Nephron progenitor cell (in vitro differentiated cells): ENCODE measurements at places on chromosomes 4 and X.
A peak's percentile ranks its signal among the peaks of the same experiment; 100 is the strongest.

DNA sequence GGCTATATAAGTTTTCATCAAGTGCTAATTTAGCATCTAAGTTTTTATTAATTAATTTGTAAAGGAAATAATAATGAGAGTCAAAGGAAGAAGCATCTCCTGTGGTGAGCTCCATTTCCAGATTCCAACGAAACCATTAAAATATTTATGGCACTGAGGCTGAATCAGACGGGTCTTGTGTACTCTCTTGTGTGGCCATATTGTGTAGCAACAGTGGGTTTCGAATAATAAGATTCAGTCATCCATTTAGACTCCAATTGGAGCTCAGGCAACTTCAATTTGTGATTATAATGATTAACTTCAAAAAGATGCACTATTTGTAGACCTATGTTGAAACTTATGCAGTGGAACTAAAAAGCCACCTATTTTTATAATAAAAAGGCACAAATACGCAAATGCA, 82.4 kb downstream of the SNCA start:
- no peak overlapping the region for H3K27ac ChIP-seq
- DNase-seq: no peak
- H3K36me3 ChIP-seq: no peaks in the 10 kb centered on the region
- H3K4me1 ChIP-seq: peaks cover 61% of the 10 kb centered on the region
- H3K4me3 ChIP-seq: no peak overlapping the region

- peaks cover 32% of the 10 kb centered on the region for H3K4me1 ChIP-seq
- peaks cover 32% of the 10 kb centered on the region for H3K36me3 ChIP-seq
- H3K27me3 ChIP-seq: peaks cover 5% of the 10 kb centered on the region
- DNase-seq: no peak
- no peak overlapping the region for H3K4me3 ChIP-seq
Observed at GRCh38 chr4:182245541-182246215, 2.5 kb downstream of the TENM3 start.

DNA sequence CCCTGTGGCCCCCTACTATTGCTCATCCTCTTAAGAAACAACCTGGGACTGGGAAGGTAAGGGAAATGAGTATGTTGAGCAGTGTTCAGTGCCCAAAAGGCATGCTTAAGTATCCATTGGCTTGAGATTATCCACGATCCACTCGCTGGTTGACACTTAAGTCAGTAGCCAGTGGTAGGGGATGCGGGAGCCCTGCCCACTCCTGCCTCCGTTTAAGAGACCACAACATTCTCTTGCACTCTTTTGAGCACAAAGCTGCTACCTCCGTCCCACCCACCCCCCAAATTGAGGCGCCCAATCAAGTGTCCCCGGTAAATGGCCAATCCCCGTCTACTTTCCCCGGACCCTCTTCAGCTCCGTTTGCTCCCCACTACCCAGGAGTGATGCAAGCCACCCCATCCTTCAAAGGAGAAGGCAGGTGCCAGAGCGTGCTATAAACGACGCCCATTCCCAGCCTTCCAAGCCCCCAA, 25.0 kb downstream of the UTP14A start:
- peaks cover 19% of the 10 kb centered on the region for H3K4me1 ChIP-seq
- DNase-seq: no peak
- H3K27me3 ChIP-seq: peaks cover 32% of the 10 kb centered on the region
- peak overlapping the region; percentile 87 for H3K27ac ChIP-seq
- H3K36me3 ChIP-seq: peaks cover 13% of the 10 kb centered on the region

GRCh38 chr4:123017636-123018395, 95.4 kb upstream of the NUDT6 start:
- H3K27ac ChIP-seq: no peak overlapping the region
- H3K27me3 ChIP-seq: no peaks in the 10 kb centered on the region
- H3K4me1 ChIP-seq: no peaks in the 10 kb centered on the region
- peaks cover 62% of the 10 kb centered on the region for H3K36me3 ChIP-seq
- no peak for DNase-seq
- no peak overlapping the region for H3K4me3 ChIP-seq

DNA sequence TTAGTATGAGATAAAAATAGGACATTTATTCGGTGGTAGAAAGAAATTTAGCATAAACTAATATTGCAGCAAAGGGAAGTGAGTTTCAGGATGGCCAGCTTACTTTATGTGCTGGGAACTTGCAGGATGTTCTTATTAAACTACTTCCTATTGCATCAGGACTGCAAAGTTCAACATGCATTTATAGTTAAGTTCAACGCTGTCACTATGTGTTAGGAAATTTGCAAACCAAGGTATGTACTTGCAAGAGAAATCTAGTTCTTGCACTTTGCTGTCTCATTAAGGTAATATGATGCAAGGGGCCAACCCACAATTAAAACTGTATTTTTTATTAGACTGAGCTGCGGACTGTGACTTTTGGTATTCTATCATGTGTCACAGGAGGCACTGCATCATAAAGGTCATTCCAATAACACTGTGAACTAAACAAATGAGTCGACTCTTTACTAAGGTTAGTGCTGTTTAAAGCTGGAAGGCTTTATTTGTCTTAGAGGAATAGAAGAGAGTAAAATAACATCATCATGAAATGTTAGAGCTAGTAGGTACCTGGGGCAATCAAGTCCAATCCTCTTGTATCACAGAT, 1525.7 kb upstream of the TENM3 start:
- no peak for DNase-seq
- H3K36me3 ChIP-seq: no peaks in the 10 kb centered on the region
- H3K4me1 ChIP-seq: no peaks in the 10 kb centered on the region
- H3K4me3 ChIP-seq: no peak overlapping the region
- H3K27me3 ChIP-seq: no peaks in the 10 kb centered on the region

- H3K4me3 ChIP-seq: no peak overlapping the region
- H3K36me3 ChIP-seq: no peaks in the 10 kb centered on the region
- H3K27ac ChIP-seq: no peak overlapping the region
- H3K4me1 ChIP-seq: peaks cover 50% of the 10 kb centered on the region
- H3K27me3 ChIP-seq: peaks cover 23% of the 10 kb centered on the region
Observed at GRCh38 chr4:7104366-7105031, 36.6 kb upstream of the GRPEL1 start.

GRCh38 chrX:15349046-15349445, 13.7 kb upstream of the PIGA start:
- H3K4me3 ChIP-seq: no peak overlapping the region
- DNase-seq: peak; percentile 46
- peaks cover 8% of the 10 kb centered on the region for H3K27me3 ChIP-seq
- no peaks in the 10 kb centered on the region for H3K36me3 ChIP-seq
- H3K4me1 ChIP-seq: peaks cover 19% of the 10 kb centered on the region
- no peak overlapping the region for H3K27ac ChIP-seq

DNA sequence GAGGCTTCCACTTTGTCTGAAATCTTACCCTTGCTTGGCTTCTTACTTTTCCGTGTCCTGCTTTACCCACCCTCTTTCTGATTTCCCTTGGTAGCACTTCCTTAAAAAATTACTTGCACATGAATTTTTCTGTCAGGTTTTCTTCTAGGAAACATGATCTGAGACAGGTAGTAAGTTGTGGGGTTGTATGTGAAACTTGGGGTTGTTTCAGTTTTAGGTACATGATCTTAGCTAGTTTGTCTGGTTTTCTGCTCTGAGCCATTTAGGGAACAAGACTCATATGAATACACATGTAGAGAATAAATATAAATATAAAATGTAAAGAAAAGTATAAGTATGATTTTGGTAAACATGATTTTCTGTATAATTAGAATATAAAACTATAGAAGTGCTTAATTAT, 17.4 kb upstream of the ARMCX2 start:
- H3K4me3 ChIP-seq: no peak overlapping the region
- H3K4me1 ChIP-seq: peaks cover 32% of the 10 kb centered on the region
- H3K27me3 ChIP-seq: peaks cover 4% of the 10 kb centered on the region
- no peak for DNase-seq
- H3K27ac ChIP-seq: peak overlapping the region; percentile 68

GRCh38 chr4:155590796-155591585, 75.7 kb upstream of the GUCY1A1 start:
- no peak overlapping the region for H3K4me3 ChIP-seq
- H3K27ac ChIP-seq: no peak overlapping the region
- no peaks in the 10 kb centered on the region for H3K4me1 ChIP-seq
- no peaks in the 10 kb centered on the region for H3K27me3 ChIP-seq
- no peak for DNase-seq

DNA sequence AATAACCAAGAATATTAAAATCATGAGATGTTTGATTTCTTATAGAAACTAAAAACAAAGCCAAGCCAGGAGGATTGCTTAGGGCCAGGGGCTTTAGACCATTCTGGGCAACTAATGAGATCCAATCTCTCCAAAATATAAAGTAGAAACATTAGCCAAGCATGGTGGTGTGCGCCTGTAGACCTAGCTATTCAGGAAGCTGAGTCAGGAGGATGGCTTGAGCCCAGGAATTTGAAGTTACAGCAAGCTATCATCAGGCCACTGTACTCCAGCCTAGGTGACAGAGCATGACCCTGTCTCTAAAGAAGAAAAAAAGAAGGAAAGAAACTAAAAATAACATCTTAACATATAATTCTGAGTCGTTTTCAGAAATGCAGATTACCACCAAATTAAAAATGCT, 96.7 kb downstream of the NAF1 start:
- H3K36me3 ChIP-seq: no peaks in the 10 kb centered on the region
- no peak overlapping the region for H3K27ac ChIP-seq
- H3K4me1 ChIP-seq: peaks cover 29% of the 10 kb centered on the region

DNA sequence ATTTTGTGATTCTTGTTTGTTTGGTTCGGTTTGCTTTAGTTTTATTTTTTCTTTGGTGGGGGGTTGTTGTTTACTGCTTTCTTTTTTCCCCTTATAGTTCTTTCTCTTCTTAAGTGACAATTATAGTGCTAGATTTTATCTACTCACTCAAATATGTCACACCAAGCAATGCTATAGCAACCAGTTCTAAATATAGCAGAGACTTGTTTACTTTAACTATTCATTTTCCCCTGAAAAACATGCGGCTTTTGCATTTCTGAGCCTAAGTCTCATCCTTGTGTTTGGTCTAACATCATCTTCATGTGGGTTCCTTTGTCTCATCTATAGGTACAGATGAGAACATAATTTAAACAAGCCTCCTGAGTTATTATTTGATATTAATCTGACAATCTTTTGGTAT, 676.6 kb downstream of the FAT4 start:
- H3K27me3 ChIP-seq: no peaks in the 10 kb centered on the region
- H3K36me3 ChIP-seq: no peaks in the 10 kb centered on the region
- no peak overlapping the region for H3K27ac ChIP-seq
- H3K4me3 ChIP-seq: no peak overlapping the region
- H3K4me1 ChIP-seq: no peaks in the 10 kb centered on the region

GRCh38 chr4:7132730-7133582, 59.4 kb upstream of the SORCS2 start:
- H3K4me1 ChIP-seq: peaks cover 35% of the 10 kb centered on the region
- no peak overlapping the region for H3K27ac ChIP-seq
- DNase-seq: no peak
- H3K4me3 ChIP-seq: no peak overlapping the region

DNA sequence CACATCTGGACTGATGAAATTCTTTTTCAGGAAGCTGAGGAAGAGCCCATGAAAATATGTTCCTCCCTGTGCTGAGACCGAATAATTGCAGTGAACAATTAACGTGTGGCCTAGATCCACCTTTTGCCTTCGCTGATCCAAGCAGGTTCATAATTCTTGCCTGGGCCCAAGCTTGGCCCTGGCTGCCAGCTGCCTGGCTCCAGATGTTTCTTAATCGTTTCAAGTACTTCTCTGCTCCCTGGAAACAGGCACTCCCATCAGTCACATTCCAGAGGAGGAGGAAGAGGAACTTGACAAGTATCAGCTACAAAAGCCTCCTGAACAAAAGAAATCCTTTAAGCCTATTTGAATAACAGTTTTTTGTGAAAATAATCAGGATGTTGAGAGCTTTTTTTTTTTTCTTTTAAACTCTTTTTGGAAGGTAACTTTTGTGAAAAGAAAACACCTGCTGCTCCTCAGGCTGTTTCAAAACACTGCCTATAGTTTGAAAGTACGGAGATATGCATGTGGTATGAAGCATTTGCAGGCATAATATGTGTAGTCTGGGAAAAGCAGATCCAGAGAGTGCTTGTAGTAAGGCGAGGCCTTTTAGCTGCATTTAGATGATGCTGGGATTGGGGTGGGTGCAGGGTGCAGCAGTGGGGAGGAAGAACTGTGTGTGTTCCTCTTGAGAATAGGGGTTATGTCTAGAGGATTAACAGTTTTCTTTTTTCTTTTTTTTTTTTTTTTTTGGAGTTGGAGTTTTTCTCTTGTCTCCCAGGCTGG, 154.4 kb downstream of the PTTG2 start:
- peaks cover 83% of the 10 kb centered on the region for H3K4me1 ChIP-seq
- H3K27ac ChIP-seq: peak overlapping the region; percentile 68
- no peak for DNase-seq

GRCh38 chrX:13293700-13294099, 26.2 kb downstream of the ATXN3L start:
- no peak overlapping the region for H3K4me3 ChIP-seq
- H3K4me1 ChIP-seq: peaks cover under 1% of the 10 kb centered on the region
- DNase-seq: no peak

DNA sequence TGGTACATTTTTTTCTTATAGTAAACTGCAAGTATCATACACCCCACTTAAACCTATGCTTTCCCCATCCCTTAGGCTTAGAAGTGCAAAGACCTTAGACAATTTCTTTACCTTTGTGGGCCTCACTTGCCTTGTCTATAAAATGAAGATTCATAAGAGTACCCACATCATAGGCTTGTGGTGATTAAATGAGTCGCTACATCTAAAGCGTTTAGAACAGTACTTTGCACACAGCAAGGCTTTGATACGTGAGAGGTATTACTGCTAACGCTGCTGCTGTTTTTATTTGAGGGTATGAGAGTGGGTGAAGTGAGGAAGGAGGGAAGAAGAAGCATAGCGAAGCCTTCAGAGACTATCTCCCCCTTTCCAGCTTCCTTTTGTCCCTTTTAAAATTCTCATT, 87.8 kb upstream of the RPS6KA3 start:
- no peak for DNase-seq
- no peaks in the 10 kb centered on the region for H3K36me3 ChIP-seq
- no peak overlapping the region for H3K27ac ChIP-seq
- H3K4me3 ChIP-seq: no peak overlapping the region

DNA sequence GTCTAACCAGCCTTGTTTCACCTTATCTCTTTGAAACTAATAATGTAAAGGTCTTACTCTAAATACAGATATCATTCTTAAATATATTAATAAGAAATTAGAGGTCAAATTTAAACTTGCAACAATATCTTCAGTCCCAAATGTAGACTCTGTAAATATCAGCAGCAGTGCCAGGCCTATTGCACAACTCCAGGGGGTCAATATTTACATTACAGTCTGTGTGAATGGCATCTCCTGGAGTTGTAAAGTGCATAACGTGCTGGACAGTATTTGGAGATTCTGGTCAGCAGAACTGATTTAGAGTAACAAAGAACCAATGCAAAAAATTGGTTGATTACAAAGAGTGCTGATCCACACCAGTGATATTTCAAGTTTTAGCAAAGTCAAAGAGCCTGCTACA, 1225.9 kb downstream of the PCDH19 start:
- H3K27me3 ChIP-seq: no peaks in the 10 kb centered on the region
- H3K27ac ChIP-seq: no peak overlapping the region
- H3K4me3 ChIP-seq: no peak overlapping the region
- no peak for DNase-seq
